ENCODE measurements at places on chromosomes 11 and 22.

DNA sequence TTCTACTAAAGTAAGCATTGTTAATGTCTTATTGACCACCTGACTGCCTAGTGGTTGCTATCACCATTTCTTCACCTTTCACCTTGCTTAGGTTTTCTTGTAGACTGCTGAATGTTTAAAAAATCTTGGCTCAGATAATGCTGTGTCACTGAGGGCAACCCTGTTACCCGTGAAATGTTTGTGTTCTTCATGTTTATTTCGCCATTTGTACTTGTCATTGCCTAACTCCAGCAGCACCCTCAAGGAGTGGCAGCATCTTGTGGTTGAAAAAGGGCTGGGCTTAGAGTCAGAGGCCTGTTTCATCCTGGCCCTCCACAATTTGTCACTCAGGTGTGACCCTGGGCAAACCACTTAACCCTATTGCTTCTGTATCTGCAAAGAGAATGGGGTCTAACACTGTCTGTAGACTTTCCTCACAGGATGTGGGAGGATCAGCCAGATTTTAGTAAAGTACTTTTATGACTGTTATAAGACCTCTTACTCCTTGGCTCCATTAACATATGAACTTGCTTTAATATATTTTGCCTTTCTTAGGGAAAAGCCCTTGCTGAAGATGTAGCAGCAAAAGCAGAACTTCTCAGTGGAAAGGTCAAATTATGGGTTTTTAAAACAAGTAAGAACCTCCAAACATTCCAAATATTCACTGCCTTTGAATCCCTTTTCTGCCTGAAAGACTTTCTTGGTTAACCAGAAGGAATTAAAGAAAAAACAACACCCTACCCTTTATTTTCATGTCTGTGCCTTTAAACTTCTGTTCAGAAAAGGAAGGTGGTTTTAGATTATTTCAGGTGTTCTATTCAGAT is 154.5 kb upstream of the C11orf87 start:
- no peak for DNase-seq

DNA sequence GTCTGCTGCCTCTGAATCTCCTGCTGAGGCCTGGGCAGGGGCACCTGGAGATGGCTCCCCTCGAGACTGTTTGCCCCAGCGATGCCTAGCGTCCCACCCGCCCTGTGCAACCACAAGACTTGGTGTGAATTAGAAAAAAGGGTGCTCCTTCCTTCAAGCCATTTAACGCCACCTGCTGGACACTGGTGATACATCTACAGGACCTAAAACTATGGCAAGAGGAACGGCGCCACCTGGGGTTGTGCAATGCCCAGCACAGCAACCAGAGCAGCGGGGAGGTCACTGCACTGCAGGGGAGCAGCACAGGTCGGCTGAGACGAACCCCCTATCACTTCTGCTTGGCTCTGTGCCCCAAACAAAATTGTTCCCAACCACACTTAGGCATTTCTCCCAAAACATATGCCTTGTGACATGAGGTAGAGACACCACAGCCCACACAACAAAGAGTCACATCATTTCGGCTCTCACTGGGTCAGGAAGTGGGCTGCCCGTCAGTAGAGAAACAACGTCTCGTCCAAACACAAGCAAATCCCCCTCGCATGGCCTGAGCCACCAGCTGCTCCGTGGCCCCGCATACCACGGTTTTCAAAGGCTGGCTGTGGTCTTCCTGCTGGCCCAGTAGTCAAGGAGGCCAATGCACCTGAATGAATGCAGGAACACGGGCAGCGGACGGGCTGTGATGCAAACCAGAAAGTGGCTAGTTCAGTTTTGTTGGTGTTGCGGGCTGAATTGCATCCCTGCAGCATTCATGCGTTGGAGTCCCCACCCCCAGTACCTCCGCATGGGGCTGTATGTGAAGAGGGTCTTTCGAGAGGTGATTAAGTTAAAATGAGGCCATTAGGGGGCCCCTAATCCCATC is 171.9 kb downstream of the SHANK2 start:
- DNase-seq = peak; percentile 90

DNA sequence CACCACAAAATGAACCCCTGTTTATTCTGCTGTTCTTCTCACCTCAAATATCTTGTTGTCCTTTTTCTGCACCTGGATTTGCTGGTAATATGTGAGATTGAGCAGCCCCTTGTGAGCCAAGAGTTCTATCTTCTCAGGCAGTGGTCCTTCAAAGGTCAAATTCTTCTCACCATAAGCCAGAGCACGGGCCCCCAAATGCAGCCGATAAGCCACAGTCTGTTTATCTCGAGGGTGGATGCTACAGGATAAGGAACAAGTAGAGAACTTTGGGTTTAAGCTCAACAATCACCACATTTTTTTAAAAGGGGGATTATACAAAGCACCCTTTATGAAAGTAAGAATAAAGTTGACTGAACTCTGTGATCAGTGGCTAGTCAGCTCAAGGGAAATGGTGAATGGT is 15.8 kb downstream of the TBRG1 start:
- no peak for DNase-seq

DNA sequence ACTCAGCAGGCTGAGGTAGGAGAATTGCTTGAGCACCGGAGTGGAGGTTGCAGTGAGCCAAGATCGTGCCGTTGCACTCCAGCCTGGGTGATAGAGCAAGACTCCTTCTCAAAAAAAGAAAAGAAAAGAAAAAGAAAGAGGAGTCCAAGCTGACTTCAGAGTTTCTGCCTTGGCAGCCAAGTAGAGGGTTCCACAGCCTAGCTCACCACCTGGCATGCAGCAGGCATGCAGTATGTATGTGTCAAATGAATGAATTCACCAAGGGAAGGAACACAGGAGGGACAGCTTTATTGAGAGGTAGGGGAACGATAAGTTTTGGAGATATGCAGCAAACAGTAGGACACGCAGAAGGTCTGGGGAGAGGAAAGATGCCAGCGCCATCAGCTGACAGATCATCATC is 230.4 kb downstream of the BUD13 start:
- DNase-seq = no peak

DNA sequence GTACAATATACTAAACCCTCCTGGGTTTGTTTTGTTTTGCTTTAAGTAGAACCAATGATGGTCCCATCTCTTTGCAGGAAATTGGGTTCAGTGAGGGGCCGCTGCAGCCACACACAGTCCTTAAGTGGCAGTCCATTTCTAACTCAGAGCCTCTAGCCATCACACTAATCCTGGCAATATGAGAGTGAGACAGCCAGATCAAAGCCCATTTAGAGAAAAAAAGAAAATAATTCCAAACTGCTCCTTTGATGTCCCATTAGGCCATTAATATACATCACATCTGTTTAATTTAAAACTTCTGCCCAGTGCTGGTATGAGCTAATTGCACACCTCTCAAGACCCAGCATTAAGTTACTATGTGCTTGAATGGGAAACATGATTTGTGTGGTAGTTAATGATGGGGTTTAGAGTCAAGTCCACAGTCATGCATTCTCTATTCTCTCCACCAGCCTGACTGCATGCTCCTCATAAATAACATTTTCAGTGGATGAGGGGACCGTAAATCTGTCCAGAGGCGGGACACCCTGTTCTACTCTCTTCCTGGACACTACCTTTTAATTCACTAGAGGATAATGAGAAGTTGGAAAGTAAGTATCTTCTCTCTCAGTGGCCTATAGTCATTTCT is 53.8 kb upstream of the BIRC3 start:
- DNase-seq = no peak
